GM04504 (cell line): ENCODE measurements at places on chromosomes 1 and 21.

GRCh38 chr1:117590273-117590925 lies 15.4 kb upstream of the TENT5C start:
- no peak for DNase-seq

DNA sequence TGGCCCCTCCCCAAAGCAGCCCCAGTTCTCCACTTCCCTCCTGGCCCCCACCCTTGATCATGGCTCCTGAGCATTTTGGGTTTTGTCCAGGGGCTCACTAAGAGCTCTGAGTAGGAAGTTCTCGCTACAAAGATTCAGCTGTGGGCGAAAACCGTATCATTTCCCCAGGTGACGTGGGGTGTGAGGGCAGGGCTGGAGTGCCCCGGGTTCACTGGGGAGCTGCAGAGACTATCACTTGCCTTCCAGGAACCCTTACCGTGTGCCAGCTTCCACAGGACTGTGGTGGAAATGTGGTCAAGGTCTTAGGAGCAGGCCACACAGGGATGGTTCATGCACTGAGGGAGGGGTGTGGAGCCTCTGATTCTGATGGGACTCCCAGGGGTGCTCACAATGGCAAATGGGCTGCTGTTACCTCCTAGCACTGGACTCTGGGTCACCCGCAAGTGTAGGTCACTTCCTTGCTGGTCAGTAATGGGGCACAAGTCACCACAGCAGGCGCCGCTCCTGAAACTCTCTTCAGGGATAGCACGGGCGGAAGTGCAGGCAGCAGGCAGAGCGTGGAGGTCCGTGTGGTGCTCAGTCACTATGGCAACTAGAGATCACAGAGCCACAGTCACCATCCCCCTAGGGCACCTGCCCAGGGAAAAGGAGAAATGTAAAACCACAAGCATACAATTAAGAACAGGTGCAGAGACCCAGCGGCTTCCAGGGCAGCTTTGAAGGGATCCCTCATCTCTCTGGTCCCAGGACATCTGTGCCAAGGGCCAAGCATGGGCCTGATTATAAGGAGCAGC lies 35.4 kb downstream of the RSPH1 start:
- DNase-seq: no peak

DNA sequence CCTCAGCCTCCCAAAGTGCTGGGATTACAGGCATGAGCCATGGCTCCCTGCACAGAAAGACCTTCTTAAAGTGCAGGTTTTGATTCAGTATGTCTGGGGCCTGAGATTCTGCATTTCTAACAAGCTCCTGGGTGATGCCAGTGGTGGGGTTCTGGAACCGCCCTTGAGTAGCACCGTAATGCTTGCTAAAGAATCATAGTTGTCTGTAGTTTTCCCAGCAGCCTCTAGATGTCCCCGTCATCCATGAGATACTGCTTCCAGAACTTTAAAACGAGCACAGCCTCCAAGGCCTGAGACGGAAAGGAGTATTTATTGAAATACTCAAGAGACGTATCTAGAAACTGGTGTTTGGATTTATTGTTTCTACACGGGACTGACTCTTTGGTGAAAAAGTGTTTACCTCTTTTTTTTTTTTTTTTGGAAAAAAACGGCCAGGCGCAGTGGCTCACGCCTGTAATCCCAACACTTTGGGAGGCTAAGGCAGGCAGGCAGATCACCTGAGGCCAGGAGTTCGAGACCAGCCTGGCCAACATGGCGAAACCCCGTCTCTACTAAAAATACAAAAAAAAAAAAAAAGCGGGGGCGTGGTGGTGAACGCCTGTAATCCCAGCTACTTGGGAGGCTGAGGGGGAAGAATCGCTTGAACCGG lies 2.6 kb upstream of the TOR3A start:
- DNase-seq: no peak

DNA sequence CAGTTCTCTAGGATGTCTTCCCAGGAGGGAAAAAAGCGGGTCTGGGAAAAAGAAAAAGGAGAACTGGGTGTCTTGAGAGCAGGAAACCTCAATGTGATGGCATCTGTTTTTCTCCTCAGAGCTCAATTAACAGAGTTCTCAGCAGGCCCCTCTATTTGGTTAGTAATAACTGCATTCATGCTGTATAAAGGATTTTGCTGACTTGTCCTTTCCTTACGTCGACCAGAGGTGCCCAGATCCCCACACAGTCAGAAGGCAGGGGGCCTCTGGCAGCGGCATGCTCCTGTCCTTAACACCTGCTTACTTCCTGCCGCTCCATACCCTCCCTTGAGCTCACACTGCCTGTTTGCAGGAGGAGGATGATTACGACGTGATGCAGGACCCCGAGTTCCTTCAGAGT lies 12.3 kb downstream of the PSMD4 start:
- no peak for DNase-seq

GRCh38 chr1:229184066-229184465 lies 86.8 kb upstream of the RAB4A start:
- DNase-seq: no peak

DNA sequence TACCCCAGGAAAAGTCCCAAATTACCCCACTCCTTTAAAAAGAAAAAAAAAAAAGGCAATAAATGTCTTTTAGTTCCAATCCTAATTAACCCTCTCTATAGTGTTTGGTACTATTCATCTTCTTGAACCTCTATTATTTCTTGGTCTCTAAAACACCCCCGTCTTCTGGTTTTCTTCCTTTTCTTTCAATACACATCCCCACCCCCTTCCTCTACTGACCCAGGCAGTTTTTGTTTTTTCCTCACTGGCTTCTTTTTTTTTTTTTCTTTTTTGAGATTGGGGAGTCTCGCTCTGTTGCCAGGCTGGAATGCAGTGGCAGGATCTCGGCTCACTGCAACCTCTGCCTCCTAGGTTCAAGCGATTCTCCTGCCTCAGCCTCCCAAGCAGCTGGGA lies 26.1 kb downstream of the EGLN1 start:
- DNase-seq: no peak

DNA sequence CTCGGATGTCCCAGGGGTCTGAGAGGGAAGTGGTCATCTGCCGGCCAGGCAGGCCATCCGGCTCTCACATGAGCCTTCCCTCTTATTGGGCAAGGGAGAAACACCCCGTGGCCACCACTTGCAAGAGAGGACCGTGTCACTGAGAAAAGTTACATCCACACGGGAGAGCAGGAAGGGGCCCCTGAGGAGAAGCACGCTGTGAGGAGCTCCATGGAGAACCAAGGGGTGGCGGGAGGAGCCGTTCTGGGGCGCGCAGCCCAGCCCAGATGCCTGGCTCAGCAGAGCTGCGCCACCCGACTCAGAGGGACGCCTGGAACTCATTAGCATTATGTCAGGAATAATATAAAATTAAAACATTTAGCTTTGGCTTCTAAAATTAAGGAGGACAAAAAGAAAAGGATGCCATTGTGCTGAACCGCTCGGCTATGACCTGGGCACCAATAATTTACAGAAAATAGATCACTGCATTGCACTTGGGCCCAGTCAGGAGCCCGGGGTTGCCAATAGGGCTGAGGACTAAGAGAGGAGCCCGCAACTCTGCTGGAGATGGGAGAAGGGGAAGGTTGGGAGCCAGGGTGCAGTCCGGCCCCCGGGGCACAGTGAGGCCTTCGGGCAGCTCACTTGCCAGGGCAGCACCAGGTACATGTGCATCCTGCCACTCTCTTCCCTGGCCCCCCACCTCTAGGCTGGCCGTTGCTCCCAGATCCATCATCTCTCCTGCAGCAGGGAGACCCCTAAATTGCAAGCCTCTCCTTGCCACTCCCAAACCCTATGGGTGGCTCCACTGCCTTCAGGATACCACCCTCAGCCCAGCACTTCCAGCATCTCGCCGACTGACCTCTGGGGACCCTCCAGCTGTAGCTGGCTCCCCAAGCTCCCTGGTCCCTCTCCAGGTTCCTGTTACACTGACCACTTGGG lies 84.8 kb downstream of the DMRTB1 start:
- no peak for DNase-seq

DNA sequence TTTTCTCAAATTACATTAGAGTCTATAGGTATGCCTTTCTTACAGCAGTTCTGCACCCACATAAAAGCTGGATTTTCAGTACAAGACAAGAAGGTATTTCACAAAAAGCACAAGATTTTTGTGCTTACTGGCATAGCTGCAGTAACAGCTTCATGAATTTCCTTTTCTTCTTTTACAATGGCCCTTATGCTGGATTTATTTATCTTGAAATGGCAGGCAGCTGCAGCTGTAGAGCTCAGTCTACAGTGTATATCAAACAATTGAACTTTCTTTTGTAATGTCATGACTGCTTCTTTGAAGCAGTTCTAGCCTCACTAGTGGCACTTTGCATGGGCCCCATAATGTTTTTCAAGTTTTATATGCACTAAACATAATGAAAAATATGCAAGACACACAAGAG lies 510.2 kb downstream of the KCNT2 start:
- no peak for DNase-seq

- DNase-seq: no peak
Observed at GRCh38 chr1:183218971-183219615, 33.0 kb downstream of the LAMC2 start.

DNA sequence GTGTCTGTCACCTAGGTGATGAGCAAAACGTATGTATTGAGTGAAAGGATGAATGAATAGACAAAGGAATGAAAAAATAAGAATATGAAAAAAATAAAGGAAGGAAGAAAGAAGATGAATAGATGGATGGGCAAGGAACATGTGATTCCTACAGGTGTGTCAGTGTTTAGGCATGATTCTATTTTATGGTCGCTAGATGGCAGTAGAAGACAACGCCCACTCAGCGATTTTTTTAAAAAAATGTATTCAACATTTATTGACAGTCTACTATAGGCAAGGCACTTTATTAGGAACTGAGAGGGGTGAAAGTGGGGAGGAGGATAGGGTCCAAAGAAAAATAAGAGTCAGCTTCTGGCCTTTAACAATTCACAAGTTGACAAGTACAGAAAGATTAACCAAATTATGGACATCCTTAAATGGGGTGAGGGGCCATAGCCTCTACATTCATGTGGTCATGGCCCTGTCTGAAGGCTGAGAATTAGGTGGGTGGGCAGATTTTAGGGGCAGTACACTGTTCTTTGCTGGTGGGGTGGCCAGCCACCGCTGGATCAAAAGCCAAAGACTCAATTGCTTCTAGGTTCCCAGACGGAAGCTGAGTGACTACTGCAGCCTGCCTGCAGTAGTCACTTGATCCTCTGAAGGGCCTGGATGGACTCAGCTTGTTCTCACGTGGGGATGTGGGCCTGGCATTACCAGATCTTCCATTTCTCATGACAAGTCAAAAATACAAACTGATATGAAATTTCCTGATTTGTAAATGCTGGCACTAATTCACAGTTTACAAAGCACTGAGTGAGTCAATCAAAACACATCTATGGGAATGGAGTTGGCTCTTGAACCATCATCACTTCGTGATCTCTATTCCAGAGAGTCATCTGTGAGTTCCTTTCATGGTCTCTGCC lies 83.9 kb downstream of the FASLG start:
- DNase-seq: no peak

DNA sequence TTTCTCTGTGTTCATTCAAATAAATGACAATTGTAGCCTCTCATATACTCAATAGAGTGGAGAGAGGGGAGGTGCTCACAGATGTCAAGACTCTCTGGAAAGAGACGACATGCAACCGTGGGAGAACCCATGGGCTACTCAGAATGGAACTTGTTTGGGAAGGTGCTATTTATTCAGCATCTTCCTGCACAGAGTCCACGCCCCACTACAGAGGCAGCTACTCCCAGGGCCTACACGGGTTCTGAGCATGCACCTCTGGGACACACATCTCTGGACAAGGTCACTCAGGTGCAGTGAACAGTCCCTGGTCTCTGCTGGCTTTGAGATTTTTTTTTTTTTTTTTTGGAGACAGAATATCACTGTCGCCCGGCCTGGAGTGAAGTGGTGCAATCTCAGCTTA lies 64.1 kb downstream of the NID1 start:
- DNase-seq: no peak

GRCh38 chr1:7520496-7520895 lies 250.6 kb upstream of the VAMP3 start:
- DNase-seq: no peak

DNA sequence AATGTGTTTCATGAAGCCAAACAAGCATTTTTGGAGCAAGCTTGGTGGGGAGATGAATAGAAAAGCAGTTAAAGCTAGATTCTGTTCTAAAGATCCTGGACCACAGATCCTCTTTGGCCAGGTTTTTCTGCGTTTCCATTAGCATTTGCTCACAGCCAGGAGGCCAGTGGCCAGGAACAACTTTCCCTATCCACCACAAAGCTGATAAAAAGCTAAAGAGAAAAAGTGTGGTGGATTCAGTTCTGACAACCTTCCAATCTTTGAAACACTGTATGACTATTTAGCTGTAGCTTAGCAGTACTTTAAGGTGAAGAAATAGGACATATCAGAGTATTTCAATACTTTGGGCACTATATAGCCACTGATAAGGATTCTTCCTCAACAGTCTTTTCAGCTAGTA lies 3.0 kb upstream of the NEK7 start:
- DNase-seq: no peak

DNA sequence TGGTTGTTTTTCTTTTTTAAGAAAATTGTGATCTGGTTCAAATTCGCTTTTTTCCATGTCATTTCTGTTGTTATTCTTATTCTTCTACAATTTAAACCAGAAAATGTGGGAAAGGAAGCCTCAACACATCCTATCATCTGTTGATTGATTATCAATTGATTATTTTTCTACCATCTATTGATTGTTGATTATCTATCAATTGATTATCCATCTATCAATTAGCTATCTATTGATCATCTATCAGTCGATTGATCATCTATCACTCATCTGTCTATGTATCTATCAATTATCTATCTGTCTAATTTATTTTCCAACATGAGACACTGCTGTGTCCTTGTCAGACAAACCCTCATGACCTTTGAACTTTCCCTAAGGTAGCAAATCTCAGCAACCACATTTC lies 136.1 kb upstream of the ARHGEF16 start:
- DNase-seq: no peak

DNA sequence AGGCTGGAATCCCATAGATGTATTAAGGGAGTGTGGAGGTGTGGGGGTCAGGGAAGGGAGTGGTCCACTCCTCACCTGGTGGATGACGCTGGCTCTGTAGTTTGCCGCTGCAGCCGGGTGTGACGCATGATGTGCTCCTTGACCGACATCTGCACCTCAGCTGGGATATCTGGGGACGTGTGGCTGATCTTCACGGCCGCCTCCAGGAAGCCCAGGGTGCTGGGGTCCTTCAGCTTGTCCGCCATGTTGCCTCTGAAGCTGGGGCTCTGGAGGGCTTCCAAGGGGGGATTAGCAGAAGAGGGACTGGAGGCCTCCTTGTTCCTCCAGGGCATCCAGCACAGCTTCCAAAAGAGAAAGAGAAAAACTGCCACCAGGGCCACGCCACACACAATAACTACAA lies 14.1 kb downstream of the SYT6 start:
- DNase-seq: no peak
